ENCODE measurements at places on chromosomes 7 and 10.

- no peak for DNase-seq
Observed at GRCh38 chr10:131222986-131223385, 88.5 kb downstream of the TCERG1L start.

GRCh38 chr10:69387500-69387899, 29.2 kb downstream of the TACR2 start:
- DNase-seq: no peak

DNA sequence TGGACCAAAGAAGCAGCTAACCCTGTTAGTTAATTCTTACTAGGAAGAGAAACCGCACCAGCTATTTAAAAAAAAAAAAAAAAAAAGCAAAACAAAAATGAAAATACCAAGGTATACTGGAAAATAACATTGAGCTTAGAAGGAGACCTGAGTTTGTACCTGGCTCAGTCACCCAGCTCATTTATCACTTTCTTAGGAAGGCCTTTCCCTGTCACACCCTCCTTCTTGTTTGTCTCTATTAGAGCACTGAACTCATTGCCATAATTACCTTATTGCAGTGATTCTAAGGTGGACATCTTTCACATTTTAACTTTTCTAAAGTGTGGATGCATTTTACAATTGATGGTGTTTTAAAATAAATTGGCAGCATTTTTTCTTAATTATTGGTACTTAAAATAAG, 24.1 kb downstream of the UBE2D1 start:
- DNase-seq: no peak

GRCh38 chr7:29844559-29844958, 38.3 kb downstream of the WIPF3 start:
- DNase-seq: no peak

- no peak for DNase-seq
Observed at GRCh38 chr7:10412422-10413019, 561.2 kb upstream of the PHF14 start.

- no peak for DNase-seq
Observed at GRCh38 chr7:36406156-36406555, 16.5 kb downstream of the ANLN start.

All from stimulated activated CD4-positive, alpha-beta T cell treated with anti-CD3 and anti-CD28 coated beads, Interleukin-2, amount 100 ng/mL, for 24 hours (primary cell).